Activated CD8-positive, alpha-beta T cell treated with anti-CD3 and anti-CD28 coated beads, Interleukin-2, amount 10 ng/mL, durations not matched to agents 7 days and 5 days (primary cell): ENCODE measurements at places on chromosomes 4 and X.

- no peak for DNase-seq
- no peaks in the 10 kb centered on the region for H3K4me1 ChIP-seq
- H3K27me3 ChIP-seq, result peaks cover 3% of the 10 kb centered on the region
- no peaks in the 10 kb centered on the region for H3K36me3 ChIP-seq
- H3K4me3 ChIP-seq, result no peak overlapping the region
- H3K27ac ChIP-seq, result no peak overlapping the region
Observed at GRCh38 chrX:69268611-69269010, 103.4 kb upstream of the PJA1 start.

GRCh38 chr4:117529401-117529800 is 444.0 kb upstream of the TRAM1L1 start:
- no peaks in the 10 kb centered on the region for H3K36me3 ChIP-seq
- no peaks in the 10 kb centered on the region for H3K4me1 ChIP-seq

DNA sequence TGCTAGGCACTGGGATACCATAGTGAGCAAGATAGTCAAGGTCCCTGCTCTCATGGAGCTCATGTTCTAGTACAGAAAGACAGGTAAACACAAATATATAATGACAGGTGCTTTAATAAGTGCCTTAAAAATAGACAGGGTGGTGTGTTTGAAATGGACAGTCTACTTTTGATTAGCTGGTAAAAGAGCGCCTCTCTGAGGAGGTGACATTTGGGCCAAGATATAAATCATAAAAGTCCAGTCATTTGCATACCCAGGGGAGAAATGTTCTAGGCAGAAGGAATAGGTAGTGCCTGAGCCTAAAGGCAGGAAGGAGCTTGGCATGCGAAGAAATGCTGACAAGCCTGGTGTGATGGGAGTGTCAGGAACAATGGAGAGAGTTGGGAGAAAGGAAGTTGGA is 83.6 kb downstream of the DNAAF6 start:
- no peak overlapping the region for H3K4me3 ChIP-seq
- H3K36me3 ChIP-seq, result no peaks in the 10 kb centered on the region

GRCh38 chr4:150457802-150458201 is 124.1 kb upstream of the MAB21L2 start:
- H3K4me3 ChIP-seq, result no peak overlapping the region
- H3K4me1 ChIP-seq, result no peaks in the 10 kb centered on the region
- no peaks in the 10 kb centered on the region for H3K27me3 ChIP-seq
- H3K36me3 ChIP-seq, result peaks cover 10% of the 10 kb centered on the region
- H3K27ac ChIP-seq, result no peak overlapping the region

- DNase-seq, result no peak
- no peak overlapping the region for H3K27ac ChIP-seq
- no peak overlapping the region for H3K4me3 ChIP-seq
- no peaks in the 10 kb centered on the region for H3K27me3 ChIP-seq
Observed at GRCh38 chrX:112913807-112914206, 73.2 kb upstream of the AMOT start.

GRCh38 chr4:104032896-104033295 is 313.1 kb upstream of the TACR3 start:
- no peak overlapping the region for H3K4me3 ChIP-seq
- H3K4me1 ChIP-seq, result peaks cover 6% of the 10 kb centered on the region

DNA sequence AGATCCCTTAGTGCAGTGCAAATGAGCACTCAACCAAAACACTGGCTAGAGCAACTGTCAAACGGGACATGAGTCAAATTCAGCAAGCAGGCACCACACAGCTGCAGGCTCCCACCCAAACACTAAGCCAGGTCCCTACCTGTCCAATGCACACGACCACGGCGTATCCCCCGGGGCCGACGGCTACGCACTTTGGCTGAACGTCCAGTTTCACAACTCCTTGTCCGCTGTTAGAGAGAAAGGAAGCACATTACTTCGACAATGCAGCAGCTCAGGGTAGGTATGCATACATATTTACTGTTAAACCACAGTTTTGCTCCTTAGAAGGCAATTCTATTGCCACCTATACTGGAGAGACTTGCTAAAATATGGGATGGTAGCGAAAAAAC is 35.4 kb downstream of the WDR1 start:
- no peak overlapping the region for H3K4me3 ChIP-seq
- H3K27ac ChIP-seq, result no peak overlapping the region
- H3K4me1 ChIP-seq, result no peaks in the 10 kb centered on the region
- no peaks in the 10 kb centered on the region for H3K27me3 ChIP-seq
- H3K36me3 ChIP-seq, result peaks cover 76% of the 10 kb centered on the region

- no peaks in the 10 kb centered on the region for H3K36me3 ChIP-seq
- no peaks in the 10 kb centered on the region for H3K4me1 ChIP-seq
- H3K27me3 ChIP-seq, result no peaks in the 10 kb centered on the region
- no peak overlapping the region for H3K4me3 ChIP-seq
- DNase-seq, result no peak
- H3K27ac ChIP-seq, result no peak overlapping the region
Observed at GRCh38 chr4:92455951-92456350, 152.2 kb downstream of the GRID2 start.

DNA sequence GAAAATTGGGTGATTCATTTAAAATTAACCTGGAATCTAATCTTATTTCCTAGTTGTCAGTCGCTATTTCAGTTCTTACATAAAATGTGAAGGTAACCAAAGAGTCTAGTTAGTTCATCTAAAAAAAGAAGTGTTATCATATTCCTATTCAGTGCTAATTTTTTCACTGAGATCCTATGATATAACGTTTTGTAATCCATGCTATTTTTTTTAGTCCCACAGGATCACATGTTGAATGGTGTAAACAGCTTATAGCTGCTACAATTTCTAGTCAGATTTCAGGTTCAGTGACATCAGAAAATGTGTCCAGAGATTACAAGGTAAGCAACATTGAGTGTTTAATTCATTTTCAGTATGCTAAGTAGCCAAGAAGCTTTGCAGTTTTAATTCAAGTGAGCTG is 5.8 kb downstream of the MTMR1 start:
- no peaks in the 10 kb centered on the region for H3K27me3 ChIP-seq
- H3K4me1 ChIP-seq, result peaks cover 35% of the 10 kb centered on the region
- H3K4me3 ChIP-seq, result no peak overlapping the region
- DNase-seq, result no peak

- H3K27me3 ChIP-seq, result no peaks in the 10 kb centered on the region
- no peaks in the 10 kb centered on the region for H3K36me3 ChIP-seq
- H3K27ac ChIP-seq, result no peak overlapping the region
- DNase-seq, result no peak
Observed at GRCh38 chrX:136203951-136204350, 47.2 kb downstream of the MAP7D3 start.

GRCh38 chr4:154205471-154205870 is 286.1 kb downstream of the DCHS2 start:
- no peaks in the 10 kb centered on the region for H3K4me1 ChIP-seq
- H3K4me3 ChIP-seq, result no peak overlapping the region
- H3K27ac ChIP-seq, result no peak overlapping the region
- no peaks in the 10 kb centered on the region for H3K36me3 ChIP-seq

DNA sequence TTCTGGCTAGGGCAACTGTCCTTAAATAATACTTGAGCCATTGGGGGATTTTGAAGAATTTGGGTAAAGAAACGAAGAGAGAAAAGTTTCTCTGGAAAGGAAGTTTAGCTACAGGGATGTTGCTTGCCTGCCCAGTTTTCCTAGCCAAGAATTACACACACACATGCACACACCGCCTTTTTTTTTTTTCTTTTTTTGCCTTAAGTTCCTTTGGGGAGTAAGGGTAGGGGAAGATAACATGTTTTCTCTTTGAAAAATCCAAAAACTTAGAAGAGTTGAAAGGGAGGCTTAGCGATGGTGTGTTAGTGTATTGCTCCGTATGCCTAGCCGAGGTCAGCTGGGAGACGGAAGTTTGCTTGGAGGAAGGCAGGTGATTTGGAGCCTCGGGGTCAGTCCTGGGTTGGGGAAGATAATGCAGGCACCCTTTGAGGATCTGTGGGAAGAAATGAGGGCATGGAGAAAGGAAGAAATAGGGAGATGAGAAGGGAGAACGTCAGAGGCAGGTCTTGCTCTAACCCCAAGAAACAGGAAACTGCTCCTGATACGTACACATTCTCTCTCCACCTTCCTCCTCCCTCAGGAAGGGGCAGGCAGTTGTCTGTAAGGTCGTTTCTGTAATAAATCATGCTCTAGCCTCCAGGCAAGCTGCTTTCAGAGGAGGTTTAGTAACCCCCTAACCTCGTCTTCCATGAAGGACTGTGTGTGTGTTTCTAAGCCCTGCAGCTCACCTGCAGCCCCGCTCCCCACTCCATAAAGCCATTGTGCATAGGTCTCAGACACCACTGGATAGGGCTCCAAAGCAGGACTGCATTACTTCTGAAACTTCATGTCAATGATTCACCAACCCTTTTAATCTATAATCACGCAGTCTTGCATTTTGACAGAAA is 10.5 kb downstream of the KLF3 start:
- H3K4me1 ChIP-seq, result peaks cover 62% of the 10 kb centered on the region
- no peak for DNase-seq
- no peaks in the 10 kb centered on the region for H3K36me3 ChIP-seq
- H3K27me3 ChIP-seq, result no peaks in the 10 kb centered on the region

- DNase-seq, result no peak
- no peaks in the 10 kb centered on the region for H3K36me3 ChIP-seq
- H3K4me1 ChIP-seq, result peaks cover 12% of the 10 kb centered on the region
- no peak overlapping the region for H3K4me3 ChIP-seq
- no peaks in the 10 kb centered on the region for H3K27me3 ChIP-seq
Observed at GRCh38 chrX:46327566-46328115, 217.6 kb downstream of the ZNF674 start.

DNA sequence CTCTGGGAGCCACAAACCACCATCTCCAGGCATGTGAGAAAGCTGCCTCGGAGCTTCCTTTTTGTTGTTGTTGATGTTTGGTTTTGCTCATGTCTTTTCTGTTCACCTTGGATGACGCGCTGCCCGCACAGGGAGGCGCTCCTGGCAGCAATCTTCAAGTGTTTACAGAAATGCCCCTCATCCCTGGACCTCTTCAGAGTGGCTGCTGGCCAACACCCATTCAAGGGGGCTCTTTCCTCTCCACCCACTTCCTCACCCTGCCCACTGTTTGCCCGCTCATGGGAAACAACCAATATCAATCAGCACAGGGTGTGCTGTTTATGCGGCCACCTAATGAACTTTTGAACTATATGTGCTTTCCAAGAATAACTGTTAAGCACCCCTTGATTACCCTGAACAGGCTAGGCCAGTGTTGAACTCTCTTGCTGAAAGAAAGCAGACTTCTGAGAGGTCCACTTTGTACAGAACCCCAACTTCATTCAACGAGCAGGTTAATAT is 355.1 kb upstream of the CLNK start:
- no peak for DNase-seq
- H3K36me3 ChIP-seq, result no peaks in the 10 kb centered on the region
- no peak overlapping the region for H3K4me3 ChIP-seq
- H3K27ac ChIP-seq, result no peak overlapping the region

DNA sequence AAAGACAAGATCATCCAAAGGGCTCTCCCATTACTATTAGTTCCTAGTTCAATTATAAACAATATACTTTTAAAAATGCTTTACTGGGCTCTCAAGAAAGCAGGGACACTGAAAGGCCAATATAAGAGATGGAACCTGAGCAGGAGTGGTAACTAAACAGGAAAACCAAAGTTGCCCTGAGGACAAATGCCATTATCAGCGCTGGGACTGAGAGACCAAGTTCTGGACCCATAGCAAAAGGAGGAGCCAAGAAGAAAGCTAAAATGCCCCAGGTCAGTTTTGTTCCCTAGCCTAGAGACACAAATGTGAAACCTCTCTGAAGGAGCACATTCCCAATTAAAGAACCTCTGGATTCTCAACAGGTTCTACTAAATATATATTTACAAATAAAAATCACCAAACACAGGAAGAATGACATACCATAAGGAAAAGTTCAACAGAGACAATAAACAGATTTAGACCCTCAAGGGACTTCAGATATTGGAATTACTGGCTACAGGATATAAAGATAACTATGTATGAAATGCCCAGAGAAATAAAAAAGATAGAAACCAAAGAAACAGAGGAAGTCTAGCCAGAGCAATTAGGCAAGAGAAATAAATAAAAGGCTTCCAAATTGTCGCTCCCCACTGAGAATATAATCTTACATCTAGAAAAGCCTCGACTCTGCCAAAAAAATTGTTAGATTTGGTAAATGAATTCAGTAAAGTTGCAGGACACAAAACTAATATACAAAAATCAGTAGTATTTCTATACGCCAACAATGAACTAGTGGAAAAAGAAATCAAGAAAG is 67.1 kb downstream of the KLHL8 start:
- H3K36me3 ChIP-seq, result no peaks in the 10 kb centered on the region
- H3K27ac ChIP-seq, result no peak overlapping the region
- no peak for DNase-seq
- H3K27me3 ChIP-seq, result no peaks in the 10 kb centered on the region

GRCh38 chr4:10117359-10118047 is 904 bp upstream of the WDR1 start:
- H3K4me3 ChIP-seq, result peak overlapping the region; percentile 92
- H3K4me1 ChIP-seq, result peaks cover 63% of the 10 kb centered on the region
- H3K36me3 ChIP-seq, result peaks cover 38% of the 10 kb centered on the region
- no peaks in the 10 kb centered on the region for H3K27me3 ChIP-seq
- H3K27ac ChIP-seq, result peak overlapping the region; percentile 99

DNA sequence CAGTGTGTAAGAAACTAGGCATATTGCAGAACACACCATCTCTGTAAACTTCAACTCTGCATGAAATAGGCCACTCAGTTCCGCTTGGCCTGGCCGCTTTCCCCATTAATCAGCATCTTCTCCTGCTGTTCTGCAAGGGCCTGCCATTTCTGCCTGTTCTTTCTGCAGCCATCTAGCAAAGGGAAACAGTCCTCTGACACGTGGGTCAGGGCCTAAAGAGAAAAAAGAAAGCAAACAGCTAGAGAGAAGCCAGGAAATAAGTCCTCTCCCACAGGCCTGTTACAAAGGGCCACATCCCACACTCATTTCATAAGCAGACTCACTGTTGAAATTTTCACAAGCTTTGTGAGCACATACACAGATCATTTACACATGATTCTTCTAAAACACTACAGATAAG is 130.1 kb downstream of the PDE5A start:
- no peaks in the 10 kb centered on the region for H3K4me1 ChIP-seq
- H3K27me3 ChIP-seq, result no peaks in the 10 kb centered on the region
- H3K36me3 ChIP-seq, result peaks cover 32% of the 10 kb centered on the region
- no peak for DNase-seq
- H3K27ac ChIP-seq, result peak overlapping the region; percentile 4

GRCh38 chr4:173039617-173040577 is 128.7 kb upstream of the GALNT7 start:
- peaks cover 24% of the 10 kb centered on the region for H3K27me3 ChIP-seq
- no peaks in the 10 kb centered on the region for H3K36me3 ChIP-seq
- H3K4me3 ChIP-seq, result no peak overlapping the region

GRCh38 chr4:118992149-118992548 is 103.5 kb downstream of the SYNPO2 start:
- no peaks in the 10 kb centered on the region for H3K4me1 ChIP-seq
- H3K27me3 ChIP-seq, result peaks cover 4% of the 10 kb centered on the region
- no peaks in the 10 kb centered on the region for H3K36me3 ChIP-seq
- H3K4me3 ChIP-seq, result no peak overlapping the region
- no peak for DNase-seq
- H3K27ac ChIP-seq, result no peak overlapping the region

DNA sequence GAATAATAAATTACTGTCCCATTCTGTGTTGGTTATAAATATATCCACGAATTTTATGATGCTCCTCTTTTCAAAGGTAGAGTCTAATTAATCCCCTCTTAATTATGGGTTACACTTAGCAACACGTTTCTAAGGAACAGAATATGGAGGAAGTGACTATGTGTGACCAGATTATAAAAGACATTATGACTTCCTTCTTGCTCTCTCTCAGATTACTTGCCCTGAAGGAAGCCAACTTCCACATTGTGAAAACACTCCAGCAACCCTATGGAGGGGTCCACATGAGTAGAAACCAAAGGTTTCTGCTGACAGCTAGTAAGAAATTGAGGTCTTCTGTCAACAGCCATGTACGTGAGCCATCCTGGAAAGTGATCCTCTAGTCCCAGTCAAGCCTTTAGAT is 59.3 kb downstream of the WDFY3 start:
- no peak overlapping the region for H3K27ac ChIP-seq
- no peaks in the 10 kb centered on the region for H3K36me3 ChIP-seq
- DNase-seq, result no peak
- no peak overlapping the region for H3K4me3 ChIP-seq
